Ureter (tissue), 1 donor: ENCODE measurements at places on chromosomes 4 and X.

- DNase-seq, result no peak
Measured at GRCh38 chr4:30460818-30461217, 259.4 kb upstream of the PCDH7 start.

DNA sequence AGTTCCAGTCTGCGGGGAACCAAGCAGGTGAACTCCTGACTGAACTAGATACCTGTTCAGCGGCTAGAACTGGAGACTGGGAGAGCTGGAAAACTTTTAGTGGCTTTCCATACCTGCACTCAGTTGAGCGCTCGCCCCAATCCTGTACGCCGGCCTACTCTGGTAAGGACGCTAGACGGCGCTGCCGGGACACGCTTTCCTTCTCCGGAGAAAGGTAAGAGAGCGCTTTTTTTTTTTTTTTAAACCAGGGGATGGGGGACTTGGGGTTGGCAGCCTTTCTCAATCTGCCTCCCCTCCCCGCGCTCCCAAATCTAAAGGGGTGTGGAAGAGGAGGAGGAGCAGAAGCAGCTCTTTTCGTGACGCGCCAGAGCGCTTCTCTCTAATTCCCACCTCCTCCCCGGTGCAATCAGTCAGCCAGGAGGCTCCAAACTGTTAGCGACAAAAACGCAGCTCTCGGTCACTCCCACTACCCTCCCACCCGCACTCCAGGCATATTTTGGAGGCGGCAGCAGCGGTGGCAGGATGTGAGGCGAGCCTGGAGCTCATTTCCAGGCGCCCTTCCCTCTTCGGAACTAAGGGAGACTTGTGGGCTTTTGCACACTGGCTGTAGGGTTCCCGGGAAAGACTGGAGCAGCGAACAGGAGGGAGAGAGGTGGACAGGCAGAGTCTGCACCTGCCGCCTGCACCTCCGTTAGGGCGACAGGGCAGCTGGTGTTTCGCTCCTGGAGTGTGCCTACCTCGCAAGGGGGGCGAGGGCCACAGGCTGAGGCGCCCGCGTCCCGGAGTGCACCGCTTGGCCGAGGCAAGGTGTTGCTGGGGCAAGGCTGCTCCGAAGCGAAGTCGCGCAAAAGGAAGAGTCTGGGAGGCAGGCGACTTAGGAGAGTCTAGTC, at the start of gene IL1RAPL2:
Gene IL1RAPL2 (plus strand): TSS at position 409 of the 890 bp plus-strand sequence.
- peak; percentile 47 for DNase-seq

DNA sequence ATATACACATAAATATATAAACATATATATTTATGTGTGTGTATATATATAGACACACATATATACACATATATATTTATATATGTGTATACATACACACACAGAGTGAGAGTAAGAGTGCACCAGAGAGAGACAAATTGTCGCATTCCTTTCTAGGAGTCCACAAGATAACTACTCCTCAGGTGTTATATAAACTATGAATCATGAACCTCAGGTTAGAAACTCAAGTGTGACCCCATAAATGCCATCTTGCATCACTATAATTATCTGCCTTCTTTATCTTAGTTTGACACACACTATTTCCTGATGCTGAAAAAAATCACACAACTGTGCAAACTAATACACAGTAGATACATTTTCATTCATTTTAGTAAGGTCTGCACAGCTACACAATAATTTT, 135.2 kb downstream of the PPARGC1A start:
- DNase-seq, result no peak

GRCh38 chrX:119015407-119016237, 41.2 kb downstream of the LONRF3 start:
- DNase-seq, result peak; percentile 71

GRCh38 chrX:133658293-133658911, 243.1 kb upstream of the GPC4 start:
- no peak for DNase-seq

DNA sequence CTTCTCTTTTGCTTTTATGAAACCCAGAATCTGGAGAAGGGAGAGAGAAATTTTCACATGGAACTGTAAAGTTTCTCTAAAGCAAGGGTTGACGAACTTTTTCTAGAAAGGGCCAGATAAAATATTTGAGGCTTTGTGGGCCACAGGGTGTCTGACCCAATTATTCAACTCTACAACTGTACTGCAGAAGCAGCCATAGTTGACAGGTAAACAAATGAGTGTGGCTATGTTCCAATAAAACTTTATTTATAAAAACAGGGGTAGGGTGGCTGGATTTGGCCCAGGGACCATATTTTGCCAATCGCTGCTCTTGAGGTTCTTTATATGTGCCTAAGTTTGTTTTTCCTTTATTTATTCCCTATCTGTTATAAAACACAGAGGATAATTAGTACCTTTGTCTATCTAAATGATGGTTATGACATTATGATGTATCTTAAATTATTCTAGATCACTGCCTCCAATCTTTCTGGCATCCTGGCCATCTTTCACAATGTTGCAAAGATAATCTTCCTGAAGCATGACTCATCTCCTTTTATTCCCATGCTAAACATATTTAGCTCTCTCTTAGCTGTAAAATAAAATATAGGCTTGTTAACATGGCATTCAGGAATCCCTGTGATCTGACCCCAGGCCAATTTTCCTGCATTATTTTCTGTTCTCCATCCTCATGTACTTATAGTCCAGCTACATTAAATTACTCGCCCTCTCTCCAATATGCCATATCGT, 106.8 kb upstream of the CBLL2 start:
- no peak for DNase-seq

- no peak for DNase-seq
Measured at GRCh38 chr4:123849495-123849894, 452.9 kb downstream of the SPRY1 start.

DNA sequence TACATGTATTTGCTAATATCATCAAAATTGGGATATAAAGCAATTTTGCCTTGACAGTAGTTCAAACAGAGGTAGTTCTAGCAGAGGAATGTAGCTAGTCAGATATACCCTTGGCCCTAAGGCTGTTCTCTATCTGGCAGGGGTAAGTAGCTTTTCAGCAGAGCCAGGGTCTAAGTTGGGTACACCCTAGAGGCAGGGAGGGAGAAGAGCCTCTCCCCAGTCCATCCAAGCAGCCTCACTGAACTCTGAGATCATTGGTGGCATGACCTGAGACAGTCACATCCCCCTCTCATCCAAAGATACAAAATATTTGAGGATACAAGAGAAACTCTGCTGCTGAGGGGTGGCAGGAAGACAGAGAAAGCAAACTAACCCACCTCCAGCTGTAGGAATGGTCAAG, 343.7 kb downstream of the DHX15 start:
- DNase-seq, result no peak

DNA sequence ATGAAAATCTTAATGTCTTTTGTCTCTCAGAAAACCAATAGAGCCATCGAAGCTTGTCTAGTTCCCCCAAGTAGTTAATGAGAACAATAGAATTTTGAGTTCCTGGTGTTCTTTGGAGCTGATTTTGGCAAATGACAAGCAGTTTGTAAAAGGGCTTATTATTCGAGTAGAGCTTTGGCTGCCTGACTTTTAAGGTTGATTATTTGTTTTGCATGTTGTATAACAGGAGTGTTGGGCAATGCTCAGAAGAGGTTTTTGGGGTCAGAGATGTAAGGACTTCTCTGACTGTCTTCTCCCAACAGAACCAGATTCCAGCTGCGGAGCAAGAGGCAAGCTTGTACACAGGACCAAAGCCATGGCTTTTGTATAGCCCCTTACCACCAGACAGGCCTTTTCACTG, 30.0 kb downstream of the ZCCHC12 start:
- DNase-seq, result no peak

GRCh38 chr4:54959651-54960116, 165.7 kb downstream of the KDR start:
- DNase-seq, result no peak

DNA sequence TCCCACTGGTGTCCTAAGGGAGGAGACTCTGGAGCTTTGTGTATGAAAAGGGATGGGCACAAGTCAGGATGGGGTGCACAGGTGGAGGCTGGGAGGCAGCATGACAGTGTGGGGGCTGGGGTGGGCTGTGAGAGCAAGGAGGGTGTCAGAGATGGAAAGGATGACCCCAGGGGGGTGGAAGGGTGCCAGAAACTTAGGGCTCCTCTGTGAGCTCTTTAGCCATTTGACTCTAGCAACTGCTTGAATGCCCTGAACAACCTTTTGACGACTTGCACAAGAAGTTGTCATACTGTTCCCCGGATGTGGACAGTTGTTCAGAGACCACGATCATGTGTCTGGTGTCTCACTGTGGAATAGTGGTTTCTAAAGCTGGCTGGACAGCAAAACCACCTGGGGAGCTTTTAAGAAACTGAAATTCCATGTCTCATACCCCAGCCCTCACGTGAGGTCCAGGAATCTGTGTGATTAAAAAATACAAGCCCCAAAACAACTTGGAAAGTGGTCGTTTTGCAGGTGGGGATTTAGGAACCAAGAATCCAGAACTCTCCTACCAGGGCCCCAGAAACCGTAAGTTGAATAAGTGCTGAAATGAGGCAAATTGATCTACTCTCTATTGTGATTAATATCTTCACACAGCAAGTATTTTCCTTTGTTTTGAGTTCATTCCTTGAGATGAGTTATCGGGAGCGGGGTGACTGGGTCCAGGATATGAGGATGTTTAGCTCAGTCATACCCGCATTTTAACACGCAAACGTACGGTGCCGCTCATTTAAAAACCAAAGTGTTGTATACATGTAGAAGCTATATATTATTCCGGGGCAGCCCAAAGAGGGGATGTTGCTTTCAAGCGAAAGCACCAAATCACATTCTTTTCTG, 3.4 kb downstream of the RHOH start:
- no peak for DNase-seq

- no peak for DNase-seq
Measured at GRCh38 chrX:1059576-1060561, 152.6 kb downstream of the CRLF2 start.

DNA sequence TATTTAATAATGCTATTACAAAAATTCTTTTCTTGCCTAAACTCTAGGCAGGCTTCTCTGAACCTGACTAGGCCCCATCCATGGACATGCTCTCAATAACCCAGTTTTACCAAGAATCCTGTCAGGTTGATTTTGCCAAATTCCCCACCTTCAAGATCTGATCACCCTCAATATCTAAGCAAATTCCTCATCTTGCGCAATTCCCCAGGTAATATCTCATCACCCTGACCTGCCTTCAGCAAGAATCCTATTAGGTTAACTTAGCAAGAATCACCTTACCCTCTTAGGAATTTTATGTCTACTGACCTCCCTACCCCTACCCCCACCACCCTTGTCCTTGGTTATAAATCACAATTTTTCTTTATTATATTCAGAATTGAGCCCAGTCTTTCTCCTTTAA, 579.1 kb downstream of the C4orf33 start:
- no peak for DNase-seq

GRCh38 chrX:15399962-15400391, 15.8 kb upstream of the VEGFD start:
- DNase-seq, result no peak

DNA sequence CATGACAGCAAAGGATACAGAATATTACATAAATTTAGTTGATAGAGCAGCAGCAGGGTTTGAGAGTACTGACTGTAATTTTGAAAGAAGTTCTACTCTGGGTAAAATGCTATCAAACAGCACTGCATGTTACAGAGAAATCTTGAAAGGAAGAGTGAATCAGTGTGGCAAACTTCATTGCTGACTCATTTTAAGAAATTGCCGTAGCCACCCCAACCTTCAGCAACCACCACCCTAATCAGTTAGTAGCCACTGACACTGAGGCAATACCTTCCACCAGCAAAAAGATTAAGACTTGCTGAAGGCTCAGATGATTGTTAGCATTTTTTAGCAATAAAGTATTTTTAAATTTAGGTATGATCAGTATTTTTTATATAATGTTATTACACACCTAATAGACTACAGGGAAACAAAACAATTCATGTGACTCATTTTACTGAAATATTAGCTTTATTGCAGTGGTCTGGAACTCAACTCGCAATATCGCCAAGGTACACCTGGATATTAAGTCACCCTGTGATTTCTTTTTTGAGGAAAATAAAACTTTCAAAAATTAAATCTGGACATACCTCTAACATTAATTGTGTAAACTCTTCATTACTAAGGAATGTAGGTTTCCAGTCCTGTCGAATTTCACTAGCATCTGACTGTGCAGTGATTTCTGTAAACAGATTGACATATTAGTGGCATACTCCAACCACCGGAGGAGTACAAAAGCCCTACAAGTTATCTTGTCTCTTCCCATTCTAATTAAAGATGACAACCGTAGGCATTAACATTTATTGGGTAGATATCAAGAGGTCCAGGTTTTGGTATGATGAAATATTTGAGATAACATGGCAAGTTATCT, 71.1 kb downstream of the CLOCK start:
- no peak for DNase-seq

- DNase-seq, result peak; percentile 69
Measured at GRCh38 chr4:180664766-180665368, 1578.3 kb upstream of the TENM3 start.

DNA sequence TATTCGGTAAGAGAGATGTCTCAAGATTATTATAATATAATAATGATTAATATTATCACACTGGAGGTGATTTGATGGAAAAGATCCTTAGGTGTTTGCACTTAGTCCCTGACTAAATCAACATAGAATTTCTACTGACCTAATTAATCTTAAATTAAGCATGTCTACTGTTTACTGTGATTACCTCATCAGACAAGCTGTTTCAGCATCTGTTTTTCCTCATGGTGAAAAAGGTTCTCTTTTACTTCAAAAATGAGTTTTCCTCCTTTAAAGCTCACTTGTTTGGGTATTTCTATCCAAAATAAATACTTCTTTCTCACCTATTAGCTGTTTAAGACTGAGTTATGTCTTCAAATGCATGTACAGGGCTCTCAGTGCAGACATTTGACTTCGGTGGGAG, 407.8 kb downstream of the NKX6-1 start:
- no peak for DNase-seq

- DNase-seq, result no peak
Measured at GRCh38 chr4:147638942-147639341, 21.7 kb downstream of the TMEM184C start.

- no peak for DNase-seq
Measured at GRCh38 chr4:186704057-186704456, 19.6 kb downstream of the FAT1 start.

GRCh38 chr4:18882468-18882867, 860.9 kb upstream of the LCORL start:
- no peak for DNase-seq

- DNase-seq, result no peak
Measured at GRCh38 chrX:128436397-128437103, 384.3 kb upstream of the ACTRT1 start.

GRCh38 chr4:76306882-76307659, 538 bp downstream of the STBD1 start:
- DNase-seq, result peak; percentile 69

GRCh38 chr4:5460106-5460801, 248.1 kb downstream of the EVC2 start:
- no peak for DNase-seq

- peak; percentile 43 for DNase-seq
Measured at GRCh38 chrX:1466971-1467561, 14.4 kb upstream of the ASMTL start.

DNA sequence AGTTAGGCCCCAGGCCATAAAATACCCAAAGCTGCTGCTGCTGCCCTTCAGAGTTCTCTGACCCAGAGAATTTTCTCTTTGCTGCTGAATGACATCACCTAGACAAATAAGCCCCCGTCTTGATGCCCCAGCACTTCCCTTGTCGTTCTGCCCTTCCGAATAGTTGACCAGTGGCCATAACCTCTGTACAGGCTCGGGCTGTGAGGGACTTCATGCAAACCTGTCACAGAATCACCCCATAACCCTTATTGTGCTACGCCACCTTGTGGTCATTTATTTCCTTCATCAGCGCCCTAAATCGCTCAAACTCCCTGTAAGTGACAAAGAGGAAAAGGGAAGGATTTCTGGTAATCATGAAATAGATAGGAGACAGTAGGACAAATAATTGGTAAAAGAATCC, 18.8 kb downstream of the SPACA5 start:
- no peak for DNase-seq
